Foreskin fibroblast (primary cell): ENCODE measurements at places on chromosomes 11 and 22.

DNA sequence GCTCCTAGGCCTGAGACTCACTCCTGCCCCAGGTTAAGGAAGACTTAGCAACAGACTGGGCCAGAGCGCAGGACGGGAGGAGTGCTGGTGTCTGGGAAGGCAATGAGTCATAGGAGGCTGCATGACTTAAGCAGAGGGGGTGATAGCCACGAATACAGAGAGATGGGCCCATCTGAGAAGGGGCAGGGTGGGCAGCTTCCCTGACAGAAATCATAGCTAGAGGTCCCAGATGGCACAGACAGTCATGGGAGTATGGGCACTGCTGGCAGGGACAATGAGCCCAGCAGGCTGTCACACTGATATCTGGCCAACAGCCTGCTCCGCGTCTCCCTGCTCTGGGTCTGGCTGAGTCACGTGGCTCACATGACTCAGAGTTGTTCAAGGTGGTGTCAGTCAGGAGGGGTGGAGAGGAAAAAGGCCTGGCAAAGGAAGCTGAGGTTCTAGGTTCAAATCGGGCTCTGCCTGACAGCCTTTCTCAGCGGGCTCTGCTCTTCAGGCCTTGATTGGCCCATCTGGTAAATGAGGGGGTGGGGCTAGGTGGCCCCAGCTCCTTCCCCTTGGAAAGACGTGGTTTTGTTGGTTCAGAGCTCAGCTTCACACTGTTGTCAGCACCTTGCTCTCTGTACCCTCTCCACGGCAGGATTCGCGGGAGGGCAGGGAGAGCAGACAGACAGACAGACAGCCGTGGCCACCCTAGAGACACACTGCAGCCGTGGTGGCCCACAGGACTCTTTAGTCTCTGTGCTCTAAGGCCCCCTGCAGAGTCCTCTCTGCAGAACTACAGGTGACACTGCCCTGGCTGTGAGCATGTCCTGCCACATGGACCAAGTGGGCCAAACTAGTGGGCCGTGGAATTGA lies 47.8 kb downstream of the DBX1 start:
- peak; percentile 88 for DNase-seq

- DNase-seq, result no peak
Measured at GRCh38 chr11:100585728-100586127, 101.4 kb upstream of the ARHGAP42 start.

DNA sequence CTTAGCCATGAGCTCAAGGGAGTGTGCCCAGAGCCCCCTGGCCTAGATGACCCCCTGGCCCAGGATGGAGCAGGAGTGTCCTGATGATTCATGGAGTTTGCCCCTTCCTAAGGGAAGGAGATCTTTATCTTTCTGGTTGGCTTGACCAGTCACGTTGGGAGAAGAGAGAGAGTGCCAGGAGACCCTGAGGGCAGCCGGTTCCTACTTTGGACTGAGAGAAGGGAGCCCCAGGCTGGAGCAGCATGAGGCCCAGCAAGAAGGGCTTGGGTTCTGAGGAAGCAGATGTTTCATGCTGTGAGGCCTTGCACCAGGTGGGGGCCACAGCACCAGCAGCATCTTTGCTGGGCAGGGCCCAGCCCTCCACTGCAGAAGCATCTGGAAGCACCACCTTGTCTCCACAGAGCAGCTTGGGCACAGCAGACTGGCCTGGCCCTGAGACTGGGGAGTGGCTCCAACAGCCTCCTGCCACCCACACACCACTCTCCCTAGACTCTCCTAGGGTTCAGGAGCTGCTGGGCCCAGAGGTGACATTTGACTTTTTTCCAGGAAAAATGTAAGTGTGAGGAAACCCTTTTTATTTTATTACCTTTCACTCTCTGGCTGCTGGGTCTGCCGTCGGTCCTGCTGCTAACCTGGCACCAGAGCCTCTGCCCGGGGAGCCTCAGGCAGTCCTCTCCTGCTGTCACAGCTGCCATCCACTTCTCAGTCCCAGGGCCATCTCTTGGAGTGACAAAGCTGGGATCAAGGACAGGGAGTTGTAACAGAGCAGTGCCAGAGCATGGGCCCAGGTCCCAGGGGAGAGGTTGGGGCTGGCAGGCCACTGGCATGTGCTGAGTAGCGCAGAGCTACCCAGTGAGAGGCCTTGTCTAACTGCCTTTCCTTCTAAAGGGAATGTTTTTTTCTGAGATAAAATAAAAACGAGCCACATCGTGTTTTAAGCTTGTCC lies 14.3 kb downstream of the ADORA2A start:
- no peak for DNase-seq

- no peak for DNase-seq
Measured at GRCh38 chr11:10751581-10751940, 515 bp downstream of the CTR9 start.

DNA sequence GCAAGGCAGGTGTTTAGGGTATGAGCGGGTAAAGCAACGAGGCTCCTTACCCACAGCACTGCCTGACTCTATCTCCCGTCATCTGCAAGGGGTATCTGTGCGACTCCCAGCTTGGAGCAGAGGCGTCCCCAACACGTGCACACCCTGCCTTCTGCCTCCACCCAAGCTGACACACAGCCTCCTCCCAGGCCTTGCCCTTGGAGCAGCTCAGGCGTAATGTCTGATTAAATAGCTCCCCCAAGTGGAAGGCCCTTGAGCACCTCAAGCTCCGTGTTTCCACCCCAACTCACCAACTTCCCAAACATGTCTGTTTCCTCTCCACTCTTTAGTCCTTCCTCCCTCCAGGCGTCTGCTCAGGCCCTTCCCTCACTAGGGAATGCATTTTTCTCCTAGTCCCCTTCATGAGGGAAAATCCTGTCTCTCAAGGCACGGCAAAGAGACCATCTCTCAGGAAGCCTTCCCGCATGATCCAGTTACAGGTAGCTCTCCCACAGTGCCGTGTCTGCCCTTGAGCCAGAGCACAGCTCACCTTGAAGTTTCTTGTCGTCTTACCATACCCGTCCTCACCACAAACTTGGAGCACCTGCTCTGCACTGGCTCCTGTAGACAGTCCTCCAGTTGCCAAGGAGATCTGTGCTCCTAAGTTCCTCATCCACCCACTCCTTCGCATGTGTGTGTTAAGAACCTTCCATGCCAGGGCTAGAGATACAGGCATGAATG lies 15.8 kb downstream of the CYB5R2 start:
- peak; percentile 62 for DNase-seq

- DNase-seq, result peak; percentile 88
Measured at GRCh38 chr22:40183029-40183581, 5.4 kb downstream of the TNRC6B start.

- DNase-seq, result no peak
Measured at GRCh38 chr22:23677701-23677995, 13.2 kb upstream of the RGL4 start.

- DNase-seq, result no peak
Measured at GRCh38 chr11:2754008-2754407, 54.2 kb upstream of the KCNQ1OT1 start.

- DNase-seq, result no peak
Measured at GRCh38 chr11:92727769-92728168, 241.7 kb upstream of the MTNR1B start.

GRCh38 chr22:25072406-25072805 lies 119.9 kb downstream of the KIAA1671 start:
- no peak for DNase-seq

DNA sequence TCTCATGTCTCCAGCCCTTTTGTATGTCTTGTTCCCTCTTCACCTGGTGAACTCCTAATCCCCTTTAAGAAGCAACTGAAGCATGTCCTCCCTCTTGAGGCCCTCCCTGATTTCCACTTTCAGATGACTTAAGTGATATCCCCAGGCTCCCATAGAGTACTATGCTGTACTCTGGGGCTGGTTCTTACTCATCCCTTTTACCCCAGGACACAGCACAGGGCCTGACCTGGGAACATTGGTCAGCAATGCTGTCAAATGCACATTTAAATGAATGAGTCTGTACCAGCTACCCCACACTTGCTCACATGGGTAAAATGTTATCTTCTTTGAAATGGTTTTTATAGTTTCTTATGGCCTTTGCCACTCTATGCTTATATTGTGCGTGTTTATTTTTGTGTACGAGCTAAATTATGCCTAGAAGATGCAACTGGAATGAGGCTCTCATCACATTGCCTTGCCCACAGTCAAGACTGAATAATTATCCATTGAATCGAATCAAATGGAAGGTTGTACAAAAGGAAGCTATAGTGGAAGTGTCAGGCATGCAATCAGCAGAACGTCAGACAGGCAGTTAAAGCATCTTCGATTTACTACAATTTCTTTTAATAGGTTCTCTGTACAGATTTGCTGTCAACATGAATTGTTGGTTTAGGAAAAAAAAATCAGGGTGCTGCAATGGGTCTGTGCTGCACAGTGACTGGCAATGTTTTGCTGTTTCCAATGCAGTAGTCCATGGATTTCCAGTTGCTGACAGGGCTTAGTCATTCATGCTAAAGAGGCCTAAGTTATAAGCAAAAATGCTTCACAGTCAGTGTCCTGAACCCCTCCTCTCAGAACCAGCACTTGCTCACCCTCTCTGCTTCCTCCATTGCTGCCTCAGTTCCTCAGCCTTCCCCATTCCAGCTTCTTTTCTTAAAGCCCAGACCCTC lies 79.5 kb downstream of the PARVA start:
- DNase-seq, result peak; percentile 59

DNA sequence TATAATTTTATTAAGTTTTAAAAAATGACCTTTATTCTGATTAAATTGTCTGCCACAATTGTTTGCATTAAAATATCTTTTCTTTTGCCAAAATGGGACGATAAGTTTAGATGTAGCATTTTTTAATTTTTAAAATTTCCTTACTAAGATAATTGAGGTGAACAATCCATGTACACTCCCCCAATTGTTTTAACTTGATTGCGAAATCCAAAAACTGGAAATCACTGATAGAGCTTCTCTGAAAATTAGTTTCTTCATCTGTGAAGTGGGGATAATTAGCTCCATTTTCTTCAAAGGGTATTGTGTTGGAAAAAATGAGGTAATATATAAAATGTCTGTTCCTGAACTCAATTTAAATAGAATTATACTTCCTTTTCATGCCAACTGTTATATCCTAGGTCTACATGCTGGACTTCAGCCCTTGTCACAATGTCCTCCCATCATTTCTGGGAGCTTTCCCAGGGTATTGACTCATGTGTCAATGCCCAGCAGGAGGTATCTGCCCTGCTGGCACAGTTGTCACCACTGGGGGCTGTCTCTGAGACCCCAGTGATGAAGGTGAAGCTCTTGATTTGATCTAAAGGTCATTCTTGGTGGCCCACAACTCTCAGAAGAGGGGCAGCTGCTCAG lies 28.7 kb upstream of the NAV2 start:
- no peak for DNase-seq

- no peak for DNase-seq
Measured at GRCh38 chr22:44714703-44715350, 12.8 kb downstream of the PRR5 start.

- DNase-seq, result no peak
Measured at GRCh38 chr11:40444151-40444550, 1015.3 kb downstream of the LRRC4C start.

- DNase-seq, result no peak
Measured at GRCh38 chr11:70067591-70068341, 10.4 kb upstream of the ANO1 start.

- DNase-seq, result no peak
Measured at GRCh38 chr11:73151416-73151815, 9.3 kb upstream of the FCHSD2 start.

DNA sequence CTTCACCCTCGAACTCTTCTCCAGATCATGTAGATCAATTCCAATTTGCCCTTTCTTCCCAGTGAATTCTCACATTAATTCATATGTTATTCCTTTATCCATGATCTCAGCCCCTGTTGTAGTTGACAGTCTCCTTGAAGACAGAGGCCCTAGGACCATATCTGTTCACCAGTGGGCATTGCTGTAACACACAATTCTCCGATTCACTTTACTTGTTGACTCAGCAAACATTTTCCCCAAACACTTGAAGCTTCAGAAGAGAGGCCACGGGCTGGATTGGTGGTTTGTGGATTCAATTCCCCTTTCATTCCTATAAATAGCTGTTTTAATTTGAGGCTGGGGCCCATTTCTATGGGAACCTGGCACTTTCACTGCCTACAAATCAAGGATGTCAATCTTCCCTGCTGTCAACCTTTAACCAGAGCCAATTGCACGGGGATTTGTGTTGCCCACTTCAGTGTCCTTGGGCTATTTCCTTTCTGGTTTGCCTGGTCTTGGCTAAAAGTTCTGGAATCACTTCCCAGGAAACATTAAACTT lies 393.0 kb upstream of the KIRREL3 start:
- DNase-seq, result no peak

DNA sequence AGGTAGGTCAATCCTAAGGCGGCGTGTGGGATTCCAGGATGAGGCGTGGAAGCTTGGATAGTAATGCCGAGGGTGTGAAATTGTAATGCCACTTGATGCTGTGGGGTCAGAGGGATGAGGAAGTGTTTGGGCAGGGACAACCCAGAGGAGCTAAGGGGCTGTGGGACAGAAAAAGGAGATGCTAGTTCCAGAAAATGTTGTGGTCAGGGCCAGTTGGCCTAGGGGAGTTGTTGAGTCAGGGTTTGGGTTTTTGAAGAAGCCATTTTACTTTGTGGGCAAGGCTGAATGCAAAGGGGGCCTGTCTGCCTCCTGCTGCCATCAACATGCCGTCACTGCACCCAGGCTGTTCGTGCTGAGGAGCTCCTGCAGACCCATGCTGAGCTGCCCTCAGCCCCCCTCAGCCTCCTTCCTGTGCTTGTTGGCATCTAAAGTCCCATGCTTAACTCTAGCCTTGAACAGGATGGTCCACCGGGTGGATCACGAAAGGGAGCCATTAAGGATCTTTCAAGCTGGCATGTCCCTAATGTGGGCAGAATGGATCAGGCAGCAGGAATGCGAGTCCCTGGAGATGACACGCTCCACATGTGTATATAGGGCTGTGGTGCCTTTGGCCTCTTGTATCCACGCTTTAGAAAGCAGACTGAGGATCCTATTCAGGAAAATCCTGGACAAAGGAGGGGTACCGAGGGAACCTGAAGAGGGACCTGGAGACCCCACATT lies 2.1 kb downstream of the C11orf16 start:
- no peak for DNase-seq

DNA sequence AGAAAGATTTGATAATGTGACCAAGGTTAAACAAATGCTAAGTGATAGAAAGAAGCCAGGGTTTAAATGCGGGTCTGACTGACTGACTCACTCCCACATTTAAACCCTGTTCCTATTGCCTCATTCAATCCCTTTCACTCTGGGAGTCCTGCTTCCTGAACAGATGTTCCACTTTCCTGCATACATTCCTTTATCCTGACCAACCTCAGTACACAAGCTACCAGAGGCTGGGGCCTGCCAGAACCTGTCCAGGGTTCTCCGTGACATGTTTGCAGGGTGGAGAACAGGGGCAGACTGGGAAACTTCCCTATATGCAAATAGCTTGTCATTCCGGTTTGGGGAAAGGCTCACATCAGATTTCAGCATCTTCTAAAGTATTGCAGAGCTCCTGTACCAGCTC lies 3.0 kb upstream of the ANKK1 start:
- peak; percentile 94 for DNase-seq

GRCh38 chr11:126190792-126191191 lies 20.7 kb downstream of the RPUSD4 start:
- no peak for DNase-seq

- DNase-seq, result no peak
Measured at GRCh38 chr22:24683691-24684090, 80.7 kb downstream of the GGT1 start.
